ENCODE measurements at places on chromosomes 2 and 18.
A peak's percentile ranks its signal among the peaks of the same experiment; 100 is the strongest.

- DNase-seq: no peak
Observed at GRCh38 chr18:62236252-62236651, 49.2 kb downstream of the RELCH start.

DNA sequence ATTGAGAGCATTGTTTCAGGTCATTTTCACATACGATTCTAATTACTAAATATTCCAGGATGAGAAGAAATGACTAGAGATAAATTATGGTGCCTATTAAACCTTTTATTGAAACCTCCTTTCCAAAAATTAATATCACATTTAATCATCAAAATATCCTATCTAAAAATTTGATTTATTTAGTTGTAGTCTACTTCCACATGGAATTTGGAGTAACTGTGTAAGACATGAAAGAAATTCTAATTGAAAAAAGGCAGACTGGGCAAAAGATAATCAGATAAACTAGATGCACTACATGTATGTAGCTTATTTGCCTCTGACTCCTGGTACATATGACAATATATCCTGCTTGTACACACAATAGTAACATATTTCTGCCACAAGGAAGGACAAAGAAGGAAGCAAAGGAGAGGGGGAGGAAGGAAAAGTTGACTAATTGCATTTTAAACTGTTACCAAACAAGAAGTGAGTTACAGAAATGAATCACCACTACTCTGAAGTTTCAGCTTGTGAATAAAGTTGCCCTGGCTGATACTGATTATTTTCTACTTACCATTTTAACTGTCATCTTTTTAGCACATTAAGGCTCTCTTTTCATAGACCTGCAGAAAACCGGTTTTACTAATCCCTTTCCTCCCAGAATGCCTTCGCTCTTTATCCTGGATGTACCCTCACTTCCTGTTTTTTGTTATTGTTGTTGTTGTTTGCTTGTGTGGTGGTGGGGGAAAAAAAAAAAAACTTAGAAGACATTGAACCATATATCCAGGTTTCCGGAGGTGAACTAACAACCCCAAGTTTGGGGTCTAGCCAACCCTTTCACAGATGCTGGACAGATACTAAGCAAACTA, 28.4 kb downstream of the NRXN1 start:
- no peak for DNase-seq

DNA sequence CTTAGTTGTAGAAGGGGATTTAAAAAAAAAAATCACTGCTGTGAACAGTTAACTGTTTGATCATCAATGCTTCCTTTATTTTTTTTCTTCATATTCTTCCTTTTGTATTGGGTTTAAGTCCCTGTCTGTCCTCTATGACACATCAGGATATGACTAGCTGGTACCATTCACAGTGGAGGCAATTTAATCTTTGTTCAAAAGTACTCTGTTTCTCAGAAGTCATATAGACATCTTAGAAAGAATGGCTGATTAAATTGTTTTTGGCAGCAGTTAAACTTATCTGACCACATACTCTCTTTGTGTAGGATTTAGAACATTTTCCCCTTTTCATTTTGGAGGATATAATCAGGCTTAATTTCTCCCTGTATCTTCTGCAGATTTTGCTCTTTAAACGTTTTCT, 807.8 kb upstream of the CDH2 start:
- DNase-seq: no peak

- no peak for DNase-seq
Observed at GRCh38 chr2:85653996-85654395, 14.0 kb downstream of the SFTPB start.

DNA sequence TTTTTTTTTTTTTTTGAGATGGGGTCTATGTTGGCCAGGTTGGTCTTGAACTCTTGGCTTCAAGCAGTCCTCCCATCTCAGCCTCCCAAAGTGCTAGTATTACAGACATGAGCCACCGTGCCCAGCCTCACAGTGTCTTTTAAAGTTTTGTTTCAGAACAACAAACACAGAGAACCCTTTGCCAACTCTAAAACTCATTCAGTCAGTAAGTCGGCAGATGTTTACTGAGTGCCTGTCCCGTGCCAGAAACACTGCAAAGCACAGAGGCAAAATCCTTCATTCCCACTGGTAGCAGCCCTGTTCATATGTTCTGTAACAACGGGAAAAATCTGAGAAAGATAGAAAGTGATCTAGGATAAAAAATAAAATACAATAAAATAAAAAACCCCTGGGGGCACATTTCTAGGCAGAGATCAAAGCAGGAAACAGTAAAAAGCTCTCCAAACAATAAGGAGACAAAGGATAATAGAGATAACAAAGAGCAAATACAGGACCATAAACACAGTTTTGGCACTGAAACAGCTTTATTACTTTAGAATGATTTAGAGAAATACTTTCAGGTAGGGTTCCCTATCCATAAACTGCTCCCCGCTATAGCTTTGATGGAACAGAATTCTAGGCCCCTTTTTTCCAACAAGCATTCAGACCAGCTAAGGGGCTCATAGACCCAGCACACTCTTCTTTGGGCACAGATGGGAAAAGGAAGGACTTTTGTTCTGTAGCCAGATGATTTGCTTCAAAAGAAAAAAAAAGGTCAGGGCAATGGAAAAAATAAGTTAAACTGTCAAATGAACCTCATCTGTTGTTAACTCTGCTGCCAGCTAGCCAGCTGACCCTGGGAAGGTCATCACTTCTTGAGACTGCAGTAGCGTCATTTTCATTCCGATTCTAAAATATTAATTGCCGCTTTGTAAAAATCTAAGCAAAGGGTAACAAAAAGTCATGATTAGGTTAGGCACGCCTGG, 212.3 kb downstream of the CDH20 start:
- no peak for DNase-seq

GRCh38 chr2:14903709-14904374, 271.3 kb downstream of the LRATD1 start:
- no peak for DNase-seq

DNA sequence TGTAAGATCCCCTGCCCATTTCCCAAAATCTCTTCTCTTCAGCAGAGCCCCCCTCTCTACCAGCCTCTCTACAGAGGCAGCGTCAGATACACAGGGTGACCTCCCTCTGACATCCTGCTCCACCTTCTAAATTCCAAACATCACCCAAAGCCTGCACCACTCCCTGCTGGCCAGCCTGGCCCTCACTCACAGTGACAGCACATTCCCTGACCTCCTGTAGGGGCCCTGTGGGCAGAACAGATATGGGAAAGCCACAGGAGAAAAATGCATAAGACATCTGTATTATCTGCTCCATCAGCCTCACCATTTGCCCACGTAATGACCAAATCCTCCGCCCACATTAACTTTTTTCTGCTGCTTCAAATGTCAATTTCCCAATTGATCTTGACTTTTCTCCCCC, 40.6 kb downstream of the TRABD2A start:
- DNase-seq: no peak

- DNase-seq: no peak
Observed at GRCh38 chr2:154336201-154336600, 362.3 kb upstream of the KCNJ3 start.

DNA sequence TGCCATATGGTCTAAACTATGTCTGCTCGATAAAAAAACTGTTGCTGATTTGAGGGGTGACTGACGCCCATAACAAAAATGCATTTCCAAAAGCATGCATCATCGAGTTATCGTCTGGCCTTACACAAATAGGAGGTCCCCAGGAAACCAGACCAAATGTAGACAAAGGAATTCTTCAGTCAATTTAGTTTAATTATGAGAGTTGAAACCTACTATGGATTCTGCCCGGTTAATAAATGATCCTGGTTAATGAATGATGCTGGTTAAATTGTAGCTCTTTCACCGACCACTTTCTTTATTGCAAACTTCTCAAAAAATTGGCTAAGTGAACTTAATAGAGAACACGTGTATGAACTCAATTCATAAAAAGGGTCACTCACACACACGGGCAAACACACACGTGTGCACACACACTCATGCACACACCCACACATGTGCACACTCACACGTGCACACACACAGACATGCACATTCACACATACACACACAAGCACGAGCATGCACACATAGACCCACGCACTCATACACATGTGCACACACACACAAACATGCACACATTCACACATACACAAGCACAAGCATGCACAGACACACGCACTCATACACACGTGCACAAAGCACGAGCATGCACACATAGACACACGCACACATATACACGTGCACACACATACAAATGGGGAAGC, 59.0 kb upstream of the SALL3 start:
- DNase-seq: no peak

DNA sequence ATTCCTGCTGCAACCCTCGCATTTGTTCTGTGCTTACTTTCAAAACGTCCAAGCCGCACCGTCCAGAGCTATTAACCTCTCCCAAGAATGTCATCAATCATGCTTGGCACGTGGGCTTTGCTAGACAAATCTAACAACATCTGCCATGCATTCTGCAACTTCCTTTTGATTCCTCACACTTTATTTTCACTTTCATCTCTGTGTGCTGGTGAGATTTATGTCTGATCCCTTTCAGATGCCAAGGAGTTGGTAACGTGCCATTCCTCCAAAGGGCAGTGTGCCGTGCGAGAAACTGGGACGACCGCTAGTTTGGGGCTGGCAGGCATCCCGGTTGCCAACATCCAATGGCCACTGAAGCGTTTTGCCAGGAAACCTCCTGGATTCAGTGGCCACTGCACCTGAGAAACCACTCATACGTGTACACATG, 230.0 kb upstream of the PARD3B start:
- no peak for DNase-seq

- no peak for DNase-seq
Observed at GRCh38 chr2:7363906-7364305, 446.7 kb downstream of the RNF144A start.

DNA sequence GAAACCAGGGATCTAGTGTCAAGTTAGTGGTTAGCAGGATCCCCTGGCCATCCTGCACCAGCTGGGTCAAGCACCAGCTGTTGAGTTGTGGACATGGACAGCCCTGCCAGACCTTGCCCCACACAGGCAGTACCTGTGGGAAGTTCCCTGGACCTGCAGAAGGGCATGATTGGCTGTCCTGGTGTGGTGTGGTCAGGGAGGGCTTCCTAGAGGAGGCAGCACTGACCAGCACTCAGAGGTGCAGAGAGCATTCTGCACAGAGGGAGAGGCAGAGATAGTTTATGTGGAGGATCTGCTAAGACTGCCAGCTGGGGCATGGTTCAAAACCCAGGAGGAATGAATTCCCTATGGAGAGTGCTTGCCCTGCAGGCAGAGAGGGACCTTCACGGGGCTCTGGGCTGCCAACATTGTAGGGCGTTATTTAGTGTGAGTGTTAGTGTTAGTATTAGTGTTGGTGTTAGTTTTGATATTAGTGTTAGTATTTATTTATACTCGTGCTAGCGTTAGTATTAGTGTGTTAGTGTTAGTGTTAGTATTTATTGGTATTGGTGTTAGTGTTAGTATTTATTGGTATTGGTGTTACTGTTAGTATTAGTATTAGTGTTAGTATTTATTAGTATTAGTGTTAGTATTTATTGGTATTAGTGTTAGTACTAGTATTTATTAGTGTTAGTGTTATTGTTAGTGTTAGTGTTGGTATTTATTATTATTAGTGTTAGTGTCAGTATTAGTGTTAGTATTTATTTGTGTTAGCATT, 31.9 kb downstream of the TWIST2 start:
- DNase-seq: no peak

- DNase-seq: no peak
Observed at GRCh38 chr2:30439879-30440278, 7.2 kb upstream of the LCLAT1 start.

DNA sequence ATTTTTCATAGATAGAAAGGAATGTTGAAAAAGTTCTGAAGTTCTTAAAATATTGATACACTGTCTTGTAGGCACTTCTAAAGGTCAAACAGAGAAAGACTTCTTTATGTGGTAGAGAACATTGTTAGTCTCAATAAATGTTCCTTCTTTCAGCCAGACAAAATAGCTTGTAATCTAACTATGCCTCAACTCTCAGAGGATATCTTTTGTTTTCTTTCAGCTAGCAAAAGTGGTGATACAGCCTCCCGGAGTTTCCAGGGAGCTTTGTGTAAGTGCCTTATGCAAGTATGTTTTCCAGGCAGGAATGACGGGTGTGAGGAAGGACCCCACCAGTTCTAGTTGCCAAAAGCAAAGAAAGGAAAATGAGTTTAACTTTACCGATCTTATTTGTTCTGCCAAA, 452.1 kb upstream of the ST6GAL2 start:
- no peak for DNase-seq

GRCh38 chr18:9434122-9434701, 41.1 kb upstream of the RALBP1 start:
- DNase-seq: no peak

DNA sequence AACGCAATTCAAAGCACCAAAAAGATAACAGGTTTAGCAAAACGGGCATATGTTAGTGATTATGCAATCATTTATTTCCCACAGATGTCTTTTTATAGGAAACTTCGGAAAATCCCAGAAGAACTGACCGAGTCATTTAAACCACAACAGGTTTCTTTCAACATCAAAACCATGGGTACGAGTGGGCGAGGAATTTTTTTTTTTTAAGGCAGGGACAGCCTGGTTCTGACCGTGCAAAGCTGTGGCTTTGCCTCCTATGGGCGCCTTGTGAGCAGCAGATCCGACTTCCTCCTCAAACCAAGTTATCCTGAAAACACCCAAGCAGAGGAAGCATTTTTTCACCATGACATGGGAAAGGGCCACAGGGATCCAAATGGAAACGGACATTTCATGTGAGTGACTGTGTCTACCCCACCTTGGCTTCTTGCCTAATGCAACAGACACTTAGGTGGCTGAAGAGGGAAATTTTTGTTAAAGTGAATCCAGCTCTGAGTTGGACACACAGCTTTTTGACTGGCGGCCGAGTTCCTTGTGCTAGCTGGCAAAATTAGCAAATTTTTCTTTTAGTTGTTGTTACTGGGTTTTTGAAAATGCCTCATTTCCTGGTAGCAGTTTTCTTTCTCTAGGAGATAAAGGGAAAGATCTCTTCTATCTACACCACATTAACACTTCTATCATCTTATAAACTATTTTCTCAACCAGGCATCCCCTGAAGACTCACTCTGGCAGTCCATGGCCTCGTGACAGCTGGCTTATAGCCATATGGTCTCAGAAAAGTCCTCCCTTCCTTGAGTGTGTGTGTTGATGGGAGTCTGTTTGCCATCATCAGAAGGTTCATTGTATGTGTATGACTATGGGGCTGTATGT, 487.4 kb upstream of the ZEB2 start:
- peak; percentile 96 for DNase-seq

- no peak for DNase-seq
Observed at GRCh38 chr18:13290856-13291271, 72.3 kb downstream of the LDLRAD4 start.

DNA sequence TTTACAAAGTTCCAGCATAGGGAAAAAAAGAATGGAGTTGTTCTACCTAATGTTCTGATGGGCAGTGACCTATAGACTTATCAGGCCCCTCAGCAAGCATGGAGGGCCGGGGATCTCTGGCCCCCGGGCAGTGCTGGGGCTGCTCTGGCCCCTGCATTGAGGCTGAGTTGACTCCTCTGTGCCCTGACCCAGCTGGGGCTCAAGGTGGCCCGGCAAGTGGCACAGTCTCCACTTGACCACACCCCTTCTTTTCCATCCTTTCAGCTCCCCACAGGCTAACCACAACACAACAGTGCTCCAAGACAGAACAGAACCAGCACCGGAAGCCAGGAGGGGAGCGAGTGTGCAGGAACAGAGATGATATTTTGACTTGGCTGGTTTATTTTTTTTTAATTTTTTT, 19.9 kb downstream of the TOGARAM2 start:
- no peak for DNase-seq

GRCh38 chr2:150528861-150529801, 41.7 kb upstream of the RND3 start:
- no peak for DNase-seq

GRCh38 chr2:237164474-237165042, 78.9 kb downstream of the COPS8 start:
- no peak for DNase-seq
